ENCODE measurements at places on chromosomes 11 and 22. TPM values are rescaled to one million over a fixed set of nuclear protein-coding genes. Genes with fewer than 3 reads are reported as not detected.

SYCE3 gene
- total RNA-seq: not detected

DNA sequence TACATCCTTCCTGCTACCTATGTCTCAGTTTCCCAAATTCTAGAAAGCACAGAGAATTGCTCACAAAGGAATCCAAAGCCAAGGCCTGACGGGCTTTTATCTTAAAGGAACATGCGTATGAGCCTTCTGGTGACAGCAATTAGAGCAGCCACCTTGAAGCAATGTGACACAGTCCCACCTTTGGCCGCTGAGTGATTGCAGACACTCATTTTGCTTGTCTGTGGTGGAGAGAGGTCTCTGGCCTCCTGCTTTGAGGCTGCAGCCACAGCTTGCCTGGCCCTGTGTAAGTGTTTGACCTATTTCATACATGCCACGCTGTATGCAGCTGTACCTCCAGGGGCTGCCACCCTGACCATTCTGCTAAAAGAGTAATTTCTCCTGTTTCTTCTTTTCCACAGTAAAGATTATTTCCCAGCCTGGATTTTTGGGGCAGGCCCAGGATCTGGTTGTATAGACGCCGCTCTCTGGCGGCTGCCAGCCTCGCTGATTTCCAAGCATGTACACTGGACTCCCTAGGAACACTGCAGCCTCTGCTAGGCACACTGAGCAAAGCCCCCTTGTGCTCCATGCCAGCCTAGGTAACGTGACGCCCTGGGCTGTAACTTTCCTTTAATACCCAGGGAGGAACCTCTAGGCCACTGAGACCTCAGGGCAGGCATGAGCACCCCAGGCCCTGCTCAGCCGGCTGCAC, 1.1 kb upstream of the TMA7B start:
- DNase-seq: no peak

GRCh38 chr11:128407962-128408361, 179.4 kb downstream of the ETS1 start:
- DNase-seq: no peak

ADM2 gene
- total RNA-seq: 5.1 TPM

INPP5J gene
- 18.3 TPM for total RNA-seq

GRCh38 chr11:114259551-114259983, 36.6 kb upstream of the NNMT start:
- DNase-seq: no peak

GRCh38 chr11:73323464-73323863, 15.4 kb downstream of the ARHGEF17 start:
- DNase-seq: peak; percentile 59

DNA sequence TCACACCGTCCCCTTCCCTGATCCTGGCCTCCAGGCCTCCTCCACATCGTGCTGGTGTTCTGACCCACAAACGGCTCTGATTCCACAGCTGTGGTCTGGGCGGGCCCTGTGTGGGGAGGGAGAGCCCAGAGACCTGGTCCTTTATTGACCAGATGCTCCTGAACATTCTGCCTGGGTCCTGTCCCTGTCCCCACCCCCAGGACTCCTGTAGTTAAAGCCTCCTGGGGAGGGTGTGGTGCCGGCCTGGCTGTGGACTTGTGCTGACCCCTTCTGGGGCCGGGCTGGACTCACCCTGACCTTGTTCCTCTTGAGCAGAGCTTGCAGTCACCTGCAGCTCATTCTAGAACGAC, 128.7 kb downstream of the CTTN start:
- no peak for DNase-seq
